Stimulated activated CD4-positive, alpha-beta T cell treated with anti-CD3 and anti-CD28 coated beads, Interleukin-4, amount 100 ng/mL, for 4 hours (primary cell): ENCODE measurements at places on chromosomes 2 and 18.

GRCh38 chr2:181517685-181518301, 60.6 kb downstream of the ITGA4 start:
- no peak for DNase-seq

GRCh38 chr18:34704823-34705222, 5.3 kb upstream of the DTNA start:
- no peak for DNase-seq

DNA sequence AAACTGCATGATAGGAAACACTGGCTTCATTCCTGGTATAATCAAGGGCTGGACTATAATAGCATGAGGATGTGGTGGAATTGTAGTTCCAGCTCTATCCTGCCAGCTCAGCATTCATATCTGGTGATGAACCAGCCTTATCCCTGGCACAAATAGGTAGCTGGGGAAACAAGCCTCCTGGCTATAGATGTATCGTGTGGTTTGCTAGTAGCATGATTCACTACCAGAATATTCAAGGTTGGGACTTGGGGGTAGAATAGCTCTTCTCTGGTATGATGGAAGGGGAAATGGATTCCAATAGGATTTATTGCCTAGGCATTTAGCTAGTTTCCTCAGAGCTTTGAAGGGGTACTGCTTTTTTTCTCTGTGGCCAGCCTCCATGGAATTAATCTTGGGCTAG, 532.8 kb downstream of the FBXO15 start:
- DNase-seq, result no peak

GRCh38 chr18:3117493-3118192, 102.1 kb downstream of the MYOM1 start:
- no peak for DNase-seq

DNA sequence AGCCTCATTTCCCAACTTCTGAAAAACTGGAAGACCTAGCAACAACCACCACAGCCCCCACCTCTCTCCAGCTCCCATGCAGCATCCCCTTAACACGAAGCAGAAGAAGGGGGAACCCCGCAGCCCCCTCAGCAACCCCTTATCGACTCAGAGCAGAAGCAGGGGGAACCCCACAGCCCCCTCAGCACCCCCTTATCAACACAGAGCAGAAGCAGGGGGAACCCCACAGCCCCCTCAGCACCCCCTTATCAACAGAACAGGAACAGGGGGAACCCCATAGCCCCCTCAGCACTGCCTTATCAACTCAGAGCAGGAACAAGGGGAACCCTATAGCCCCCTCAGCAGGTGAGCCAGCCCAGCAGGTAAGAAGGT, 6.7 kb downstream of the SLC66A2 start:
- DNase-seq, result no peak

DNA sequence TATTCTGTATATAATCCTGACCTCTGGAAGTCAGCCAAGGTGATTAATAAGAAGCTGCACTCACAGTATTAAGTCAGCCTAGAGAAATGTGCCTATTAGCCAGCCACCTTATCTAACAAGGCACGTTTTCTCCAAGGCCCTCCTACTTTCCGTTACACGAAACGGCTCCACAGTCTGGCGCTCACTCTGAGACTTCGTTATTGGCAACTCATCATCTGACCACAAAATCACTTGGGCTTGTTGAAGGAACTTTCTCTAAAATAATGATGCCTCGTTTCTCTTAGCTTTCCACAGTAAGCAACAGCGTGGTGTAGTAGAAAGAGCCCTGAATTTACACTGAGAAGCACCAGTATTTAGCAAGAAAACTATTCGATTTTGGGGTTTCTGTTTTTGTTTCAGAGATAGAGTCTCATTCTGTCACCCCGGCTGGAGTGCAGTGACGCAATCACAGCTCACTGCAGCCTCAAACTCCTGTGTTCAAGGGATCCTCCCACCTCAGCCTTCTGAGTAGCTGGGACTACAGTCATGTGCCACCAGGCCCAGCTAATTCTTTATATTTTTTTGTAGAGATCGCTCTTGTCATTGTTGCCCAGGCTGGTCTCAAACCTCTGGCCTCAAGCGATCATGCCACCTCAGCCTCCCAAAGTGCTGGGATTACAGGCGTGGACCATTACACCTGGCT, 53.6 kb upstream of the SLC14A1 start:
- DNase-seq, result peak; percentile 66

GRCh38 chr2:239605976-239606375, 205.2 kb upstream of the HDAC4 start:
- DNase-seq, result no peak

DNA sequence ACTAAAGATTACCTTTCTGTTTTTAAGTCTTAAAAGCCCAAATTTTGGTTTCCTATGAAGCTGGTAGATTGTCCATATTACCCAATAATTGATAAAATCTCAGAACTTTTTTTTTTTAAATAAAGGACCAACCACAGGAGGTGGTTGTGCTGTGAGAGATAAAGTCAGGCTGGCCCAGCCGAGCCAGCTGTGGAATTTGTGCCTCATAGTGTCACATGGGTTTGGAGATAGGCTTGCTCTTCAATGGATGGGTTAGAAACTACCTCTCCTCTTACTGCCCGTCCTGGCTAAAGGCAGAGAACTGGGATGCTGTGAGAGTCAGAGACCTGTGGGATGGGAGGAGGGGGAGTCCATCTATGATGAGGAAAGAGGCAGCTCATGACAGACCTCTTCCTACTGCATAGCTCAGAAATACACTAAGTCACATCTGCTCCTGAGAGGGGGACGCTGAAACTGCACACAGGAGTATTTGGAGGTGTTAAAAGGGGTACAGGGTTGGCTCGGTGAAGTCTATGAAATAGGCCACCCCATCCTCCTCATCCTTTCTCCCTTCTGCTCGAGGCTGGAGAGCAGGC, 99.7 kb upstream of the MGAT4A start:
- DNase-seq, result no peak

GRCh38 chr2:46925474-46926351, 10.1 kb upstream of the MCFD2 start:
- DNase-seq, result no peak

DNA sequence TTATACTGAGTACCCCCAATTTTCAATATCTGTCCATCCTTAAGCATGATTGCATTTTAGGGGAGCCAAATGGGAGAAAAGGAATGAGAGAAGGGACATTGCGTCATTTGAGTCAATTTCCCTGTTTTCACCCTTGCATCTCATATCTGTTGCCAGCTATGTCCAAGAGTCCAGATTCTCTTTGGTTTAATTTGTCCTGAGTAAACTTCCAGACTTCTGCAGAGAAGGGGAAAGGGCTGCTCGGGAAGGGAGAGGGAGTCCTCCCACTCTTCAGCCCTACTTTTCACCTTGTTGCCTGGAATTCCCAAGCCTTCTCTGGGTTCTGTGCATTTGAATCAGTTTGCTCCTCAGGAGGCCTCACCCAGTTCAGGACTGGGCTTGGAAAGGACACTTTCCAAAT, 16.5 kb downstream of the GREB1 start:
- DNase-seq, result no peak

DNA sequence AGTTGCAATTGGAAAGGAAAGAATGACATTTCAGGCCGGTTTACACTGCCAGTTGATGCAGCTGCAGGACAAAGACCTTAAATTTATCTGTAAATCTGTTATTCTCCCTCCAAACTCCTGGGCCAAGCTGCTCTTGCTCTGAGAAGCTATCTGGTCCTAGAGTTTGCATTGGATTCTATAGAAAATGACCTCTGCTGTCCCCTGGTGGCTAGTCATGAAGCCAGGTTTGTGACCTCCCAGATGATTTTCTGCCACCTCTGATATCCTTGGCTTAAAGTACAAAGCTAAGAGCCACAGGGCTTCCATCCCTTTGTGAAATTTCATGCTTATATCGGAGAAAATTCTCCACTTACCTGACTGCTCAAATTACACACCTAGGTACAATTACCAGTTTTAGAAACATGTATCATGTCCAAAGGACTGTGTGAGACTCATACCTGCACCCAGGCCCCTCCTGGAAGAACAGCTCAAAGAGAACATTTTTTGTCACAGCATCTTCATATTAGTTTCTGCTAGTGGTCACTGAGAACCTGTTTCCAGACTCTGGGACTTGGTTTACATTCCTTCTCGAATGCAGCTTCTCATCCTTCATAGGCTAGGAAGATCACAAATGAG, 28.9 kb upstream of the IER3IP1 start:
- peak; percentile 5 for DNase-seq

DNA sequence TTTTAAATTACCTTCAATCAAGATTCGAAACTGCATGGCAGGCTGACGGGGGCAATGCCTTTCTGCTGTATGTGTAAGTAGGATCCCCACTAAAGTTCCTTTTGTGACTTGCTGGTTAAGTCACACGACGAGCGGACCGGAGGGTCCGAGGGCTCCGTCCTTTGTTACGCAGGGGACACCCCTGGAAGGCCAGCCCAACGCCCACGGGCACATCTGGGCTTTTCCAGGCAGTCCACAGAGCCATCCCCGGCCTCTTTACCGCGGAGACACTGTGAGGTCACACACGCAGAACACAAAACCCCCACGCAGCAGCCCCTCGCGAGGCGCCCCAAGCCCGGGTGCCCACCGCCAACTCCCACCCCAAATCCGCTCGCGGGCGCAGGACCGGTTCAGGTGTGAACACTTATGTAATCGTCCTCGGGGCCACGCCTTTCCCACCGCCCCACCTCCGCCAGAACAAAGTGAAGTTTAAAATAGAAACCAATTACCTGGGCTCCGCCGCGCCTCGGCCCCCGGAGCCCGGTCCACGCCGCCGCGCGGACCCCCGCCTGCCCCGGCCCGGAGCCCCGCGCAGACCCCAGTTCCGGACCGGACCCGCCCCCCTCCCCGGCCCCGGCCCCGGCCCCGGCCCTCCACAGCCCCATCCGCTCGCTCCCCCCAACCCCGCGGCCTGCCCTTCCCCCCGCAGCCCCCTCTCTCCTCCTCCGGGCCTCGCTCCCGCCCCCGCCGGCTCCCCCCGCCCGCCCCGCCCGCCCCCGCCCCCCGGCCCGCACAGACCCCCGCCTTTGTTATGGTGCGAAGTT, 4.2 kb downstream of the ZNF516 start:
- DNase-seq, result peak; percentile 55

DNA sequence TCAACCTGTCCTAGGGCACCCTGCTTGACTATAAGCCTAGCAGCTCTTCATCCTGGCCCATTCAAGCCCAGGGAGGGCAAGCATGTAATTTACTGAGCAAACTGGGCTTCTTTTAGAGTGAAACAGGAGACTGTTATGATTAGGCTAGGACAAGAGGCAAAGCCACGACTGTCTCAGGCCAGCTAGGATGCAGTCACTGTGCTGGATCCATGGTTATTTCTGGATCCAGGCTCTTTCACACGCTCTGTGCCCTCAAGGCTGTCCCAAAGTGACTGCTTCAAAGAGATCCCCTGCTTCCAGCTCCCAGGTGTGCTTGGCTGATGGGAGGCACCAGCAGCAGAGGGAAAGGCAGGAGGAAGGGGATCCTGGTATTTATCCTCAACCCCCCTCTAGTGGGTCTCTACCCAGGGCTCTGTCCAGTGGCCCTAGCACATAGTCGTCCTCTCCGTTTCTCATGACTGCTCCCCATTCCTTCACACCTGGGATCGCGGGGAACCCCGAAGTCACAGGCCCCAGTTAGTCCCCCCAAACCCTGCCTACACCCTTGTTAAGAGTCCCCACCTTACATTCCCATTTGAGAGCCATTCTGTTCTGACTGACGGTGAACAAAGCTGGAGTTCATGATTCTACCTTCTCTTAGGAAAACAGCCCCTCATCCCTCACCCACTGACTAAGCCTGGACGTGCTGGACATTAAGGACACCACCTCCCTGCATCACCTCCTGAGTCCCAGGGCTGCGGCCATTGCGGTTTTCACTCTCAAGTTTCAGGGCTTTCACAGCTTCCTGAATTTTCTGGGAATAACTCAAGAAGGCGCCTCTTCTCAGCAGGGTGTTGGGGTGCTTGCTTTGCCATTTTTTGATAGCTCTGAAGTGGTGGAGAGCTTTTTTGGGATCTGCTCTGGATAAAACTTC, 63.2 kb downstream of the POLR1A start:
- DNase-seq, result no peak

DNA sequence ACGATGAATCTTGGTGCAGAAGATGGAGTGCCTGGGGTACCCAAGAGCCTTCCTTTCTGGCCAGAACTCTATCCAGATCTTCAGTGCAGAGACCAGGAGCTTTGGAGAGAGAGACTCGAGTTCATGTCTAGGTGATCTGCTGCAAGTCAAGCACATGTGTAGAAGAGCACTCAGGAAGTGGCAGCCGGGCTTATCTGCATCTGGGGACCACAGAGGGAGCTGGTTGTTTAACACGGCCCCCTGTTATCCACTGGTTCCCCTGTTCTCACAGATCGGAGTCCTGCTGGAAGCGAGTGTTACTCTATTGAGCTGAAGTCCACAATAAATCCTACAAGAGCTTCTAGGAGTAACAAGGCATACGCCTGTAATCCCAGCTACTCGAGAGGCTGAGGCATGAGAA, 128.3 kb downstream of the ACOXL start:
- no peak for DNase-seq

DNA sequence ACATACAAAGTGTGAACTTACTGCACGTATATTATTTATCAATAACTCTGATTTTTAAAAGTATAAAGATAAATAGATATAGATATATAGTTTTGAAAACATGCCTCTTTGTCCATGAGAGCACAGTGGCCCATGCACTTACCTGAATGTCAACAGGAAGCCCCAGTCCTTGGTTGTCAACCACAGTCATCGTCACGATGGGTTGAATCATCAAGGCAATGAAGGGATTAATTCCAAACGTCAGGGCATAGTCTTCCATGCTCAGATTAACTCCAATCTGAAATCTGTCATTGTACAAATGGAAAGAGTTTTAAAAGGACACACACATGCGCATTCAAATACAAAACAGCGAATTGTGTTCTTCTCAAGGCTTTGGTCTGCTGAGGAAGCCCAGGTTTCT, 15.5 kb downstream of the SCYGR4 start:
- DNase-seq, result no peak

DNA sequence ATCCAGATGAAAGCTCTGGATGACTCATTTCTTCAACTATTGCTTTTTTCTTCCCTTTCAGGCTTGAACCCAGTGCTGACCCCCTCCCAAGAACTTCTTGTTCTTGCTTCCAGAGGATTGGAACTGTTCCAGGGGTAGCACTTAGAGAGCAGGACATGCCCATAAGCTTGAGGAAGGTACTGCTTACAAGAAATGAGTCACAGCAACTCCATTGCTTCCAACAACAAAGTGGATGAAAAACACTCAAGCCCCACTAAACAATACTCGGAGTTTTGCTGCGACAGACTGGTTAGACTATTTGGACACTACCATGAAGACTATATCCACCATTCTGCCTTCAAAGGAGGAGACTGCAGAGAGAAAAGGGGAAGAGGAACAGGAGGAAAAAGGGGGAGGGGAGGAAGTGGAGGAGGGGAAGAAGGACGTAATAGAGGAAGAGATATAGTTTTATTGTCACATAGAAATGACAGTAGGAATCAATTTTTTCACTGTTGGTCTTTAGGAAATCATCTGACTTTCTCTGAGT, 1.6 kb upstream of the EPC2 start:
- DNase-seq, result no peak
